ENCODE measurements at places on chromosomes 3 and 15.
A peak's percentile ranks its signal among the peaks of the same experiment; 100 is the strongest.

GRCh38 chr15:80823995-80824394 is 44.8 kb downstream of the CEMIP start:
- DNase-seq: no peak

DNA sequence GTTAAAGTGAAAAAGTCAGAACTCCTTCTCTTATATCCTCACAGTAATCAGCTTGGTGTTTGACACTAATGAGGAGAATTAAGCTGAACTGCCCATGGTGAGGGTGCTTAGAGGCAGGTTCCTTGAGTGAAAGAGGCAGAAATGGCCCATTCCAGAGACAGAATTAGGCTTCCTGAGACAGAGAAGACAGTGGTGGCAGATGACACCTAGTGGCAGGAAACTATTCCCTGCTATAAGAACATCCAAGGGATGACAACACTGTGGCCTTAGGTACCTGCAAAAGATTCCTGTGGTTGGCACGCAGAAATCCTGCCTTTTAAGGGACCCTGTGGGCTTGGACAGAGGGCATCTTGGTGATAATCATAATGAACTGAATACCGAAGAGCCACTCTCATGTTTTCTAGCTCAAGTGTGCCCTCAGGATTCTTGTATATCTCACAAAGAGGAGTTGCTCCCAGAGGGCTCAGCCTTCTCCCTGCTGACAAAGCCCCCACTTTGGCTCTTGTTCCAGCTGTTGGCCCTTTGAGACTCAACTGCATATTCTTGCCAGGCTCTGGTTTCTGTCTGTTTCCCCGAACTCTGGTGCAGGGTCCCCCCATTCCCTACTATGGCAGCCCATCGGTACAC is 56.0 kb downstream of the KBTBD12 start:
- peak; percentile 79 for DNase-seq

DNA sequence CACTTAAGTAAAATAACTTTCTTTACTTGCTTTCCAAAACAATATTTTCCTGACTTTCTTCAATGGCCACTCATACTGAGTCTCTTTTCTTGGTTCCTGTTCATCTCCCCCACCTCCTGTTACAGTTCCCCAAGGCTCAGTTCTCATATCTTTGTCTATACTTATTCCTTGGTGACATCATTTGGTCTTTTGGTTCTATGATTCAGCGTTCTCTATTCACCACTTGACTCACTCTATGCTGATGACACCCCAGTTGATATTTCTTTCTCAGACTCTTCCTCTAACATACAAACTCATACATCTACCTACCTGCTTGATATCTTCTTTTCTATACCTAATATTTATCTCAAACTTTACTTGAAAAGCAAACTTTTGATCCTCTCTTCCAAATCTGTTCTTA is 85.0 kb upstream of the P3H2 start:
- DNase-seq: no peak

DNA sequence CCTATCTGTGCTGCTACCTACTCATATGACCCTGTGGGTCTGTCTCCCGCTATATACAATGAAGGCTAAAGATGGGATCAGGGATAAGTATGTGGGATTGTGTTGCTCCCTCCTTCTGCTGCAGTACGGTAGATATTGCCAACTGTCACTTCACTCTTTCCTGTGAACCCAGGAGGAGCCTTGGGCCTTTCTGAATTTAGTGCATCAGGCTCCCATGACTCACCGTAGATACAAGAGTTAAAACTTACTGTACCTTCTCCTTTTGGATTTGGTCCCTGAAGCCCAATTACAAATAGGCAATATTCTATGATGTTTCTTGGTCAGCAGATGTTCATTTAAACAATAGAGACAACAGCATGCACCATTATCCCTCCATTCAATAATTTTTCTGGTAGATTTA is 27.4 kb downstream of the MITF start:
- no peak for DNase-seq

GRCh38 chr3:161913786-161914389 is 417.3 kb downstream of the OTOL1 start:
- no peak for DNase-seq

GRCh38 chr15:69838994-69839393 is 258.7 kb downstream of the TLE3 start:
- no peak for DNase-seq

DNA sequence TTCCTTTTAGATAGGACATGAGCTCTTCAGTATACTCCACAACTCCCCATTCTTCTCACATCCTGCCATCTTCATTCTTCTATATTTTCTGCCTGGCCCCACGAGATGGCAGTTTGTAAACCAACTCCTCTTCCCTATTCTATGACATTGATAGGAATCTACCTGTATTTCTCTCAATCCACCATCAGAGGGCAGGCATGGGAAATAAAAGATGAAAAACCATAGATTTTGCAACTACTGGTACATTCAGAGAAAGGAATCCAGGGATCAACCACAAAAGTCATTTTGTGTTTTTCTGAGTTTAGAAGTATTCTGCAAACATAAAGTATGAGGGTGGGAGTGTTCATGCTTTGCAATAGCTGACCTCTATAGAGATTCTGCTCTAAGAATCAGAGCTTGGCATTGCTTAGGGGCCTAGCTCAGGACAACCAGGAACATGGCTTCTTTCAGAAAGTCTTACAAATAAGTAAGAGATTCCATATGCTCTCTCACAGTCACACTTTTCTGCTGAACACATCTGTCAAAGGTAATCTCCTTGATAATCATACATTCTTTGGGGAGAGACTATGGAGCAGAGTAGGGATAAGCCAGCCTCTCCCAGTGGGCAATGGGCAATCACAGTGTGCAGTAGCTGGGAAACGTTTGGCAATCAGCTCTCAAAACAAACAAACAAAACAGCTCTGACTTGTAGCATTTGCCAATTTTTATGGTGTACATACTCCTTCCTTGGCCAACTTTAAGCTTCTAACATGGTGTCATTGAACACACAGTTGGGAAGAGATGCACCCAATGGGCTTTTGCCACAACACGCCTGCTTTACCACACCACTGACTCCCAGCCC is 43.1 kb upstream of the SLC25A36 start:
- peak; percentile 72 for DNase-seq

Measured in GM23338 (cell line).